Stimulated activated CD4-positive, alpha-beta T cell treated with anti-CD3 and anti-CD28 coated beads, Interleukin-12 subunit alpha, Interleukin-12 subunit beta, amount 100 ng/mL, for 48 hours (primary cell): ENCODE measurements at places on chromosomes 12 and 14.
A peak's percentile ranks its signal among the peaks of the same experiment; 100 is the strongest.

DNA sequence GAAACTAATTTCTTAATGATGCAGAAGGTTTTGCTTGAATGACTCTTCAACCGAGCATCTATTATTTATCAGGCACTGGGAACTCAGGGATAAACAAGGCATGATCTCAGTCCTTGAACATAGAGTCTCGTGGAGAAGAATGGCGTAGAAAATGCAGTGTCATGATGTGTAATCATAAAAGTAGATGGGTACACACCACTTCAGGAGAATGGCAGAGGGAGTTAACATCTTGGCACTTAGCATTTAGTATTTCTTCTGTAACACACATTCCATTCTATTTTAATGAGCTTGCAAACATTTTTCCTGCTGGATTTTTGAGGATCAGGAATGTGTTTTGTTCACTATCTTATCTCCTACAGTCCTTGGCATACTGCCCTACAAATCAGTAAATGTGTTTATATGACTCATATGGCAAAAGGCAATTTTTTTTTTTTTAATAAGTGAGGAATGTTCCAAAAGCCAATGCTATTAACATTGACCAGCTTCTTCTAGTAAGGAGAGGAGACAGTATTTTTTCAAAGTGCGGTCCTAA lies 3.8 kb downstream of the TXNRD1 start:
- no peak for DNase-seq

DNA sequence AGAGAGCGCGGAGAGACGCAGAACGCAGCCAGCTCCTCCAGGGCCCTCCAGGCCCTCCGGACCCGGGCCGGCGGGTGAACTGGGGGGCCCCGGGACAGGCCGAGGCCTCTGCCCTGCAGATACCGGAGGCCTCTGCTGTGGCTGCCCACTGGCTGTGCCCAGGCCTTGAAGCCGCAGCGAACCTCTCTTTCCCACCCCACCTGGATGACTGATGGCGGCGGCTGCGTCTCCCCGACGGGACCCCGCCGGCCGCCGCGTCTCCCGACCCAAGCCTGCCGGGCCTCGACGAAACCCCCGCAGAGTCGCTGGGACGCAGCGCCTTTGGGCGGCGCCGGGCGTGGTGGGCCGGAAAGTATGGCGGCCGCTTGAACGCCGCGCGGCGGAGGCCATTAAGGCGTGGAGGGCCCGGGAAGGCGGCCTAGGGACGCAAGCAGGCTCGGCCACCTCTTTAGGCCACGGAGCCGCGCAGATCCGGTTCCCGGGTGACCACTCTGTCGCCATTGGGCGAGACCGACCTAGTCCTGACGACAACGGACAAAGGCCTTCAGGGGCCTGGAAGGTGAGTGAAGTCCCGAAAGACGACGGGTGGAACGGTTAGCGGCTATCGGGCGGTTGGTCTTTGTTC lies 8.4 kb upstream of the ERGIC2 start:
- DNase-seq: no peak

DNA sequence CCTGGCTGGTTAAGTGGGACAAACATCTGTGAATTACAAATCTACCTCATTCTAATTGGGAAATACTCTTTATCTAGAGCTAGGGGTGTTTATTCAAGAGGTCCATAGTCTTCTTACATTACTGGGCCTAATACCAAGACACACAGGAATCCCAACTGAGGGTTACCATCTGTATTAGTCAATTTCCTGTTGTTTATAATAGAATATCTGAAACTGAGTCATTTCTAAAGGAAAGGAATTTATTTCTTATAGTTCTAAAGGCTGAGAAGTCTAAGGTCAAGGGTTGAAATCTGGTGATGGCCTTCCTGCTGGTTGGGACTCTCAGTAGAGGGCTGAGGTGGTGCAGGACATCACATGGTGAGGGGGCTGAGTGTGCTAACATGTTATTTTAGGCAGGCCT lies 36.0 kb downstream of the RTRAF start:
- DNase-seq: no peak

DNA sequence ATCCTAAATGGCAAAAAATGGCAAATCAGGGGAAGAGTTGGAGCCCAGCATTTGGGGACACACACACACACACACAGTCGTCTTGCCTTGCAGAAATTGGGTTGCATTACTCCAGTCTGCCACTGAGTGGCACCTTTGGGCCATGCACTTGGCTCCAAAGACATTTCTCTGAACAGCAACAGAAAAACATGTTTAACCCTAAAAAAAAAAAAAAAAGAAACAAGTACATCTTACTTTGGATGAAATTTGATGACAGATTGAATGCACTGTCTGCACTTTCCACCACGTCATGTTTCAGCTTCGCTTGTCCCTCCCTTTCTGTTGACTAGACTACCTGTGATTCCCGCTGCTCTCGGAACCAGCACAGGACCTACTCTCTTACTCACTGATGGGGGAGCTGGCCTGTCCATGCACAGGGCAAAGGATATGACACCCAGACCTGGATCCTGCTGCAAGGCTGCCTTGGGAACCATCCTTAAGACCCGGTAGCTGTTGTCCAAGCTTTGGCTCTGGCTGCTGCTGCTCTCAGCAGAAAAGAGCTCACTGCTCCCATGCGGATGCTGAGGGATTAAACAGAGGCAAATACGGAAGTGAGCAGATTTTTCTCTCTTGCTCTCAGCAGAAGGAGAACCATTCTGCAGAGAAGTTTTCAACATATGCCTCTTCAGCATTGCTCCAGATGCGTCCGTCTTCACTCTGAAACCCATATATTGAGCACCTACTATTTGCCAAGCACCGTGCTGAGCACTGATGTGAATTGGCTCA lies 376.8 kb downstream of the DPF3 start:
- no peak for DNase-seq

DNA sequence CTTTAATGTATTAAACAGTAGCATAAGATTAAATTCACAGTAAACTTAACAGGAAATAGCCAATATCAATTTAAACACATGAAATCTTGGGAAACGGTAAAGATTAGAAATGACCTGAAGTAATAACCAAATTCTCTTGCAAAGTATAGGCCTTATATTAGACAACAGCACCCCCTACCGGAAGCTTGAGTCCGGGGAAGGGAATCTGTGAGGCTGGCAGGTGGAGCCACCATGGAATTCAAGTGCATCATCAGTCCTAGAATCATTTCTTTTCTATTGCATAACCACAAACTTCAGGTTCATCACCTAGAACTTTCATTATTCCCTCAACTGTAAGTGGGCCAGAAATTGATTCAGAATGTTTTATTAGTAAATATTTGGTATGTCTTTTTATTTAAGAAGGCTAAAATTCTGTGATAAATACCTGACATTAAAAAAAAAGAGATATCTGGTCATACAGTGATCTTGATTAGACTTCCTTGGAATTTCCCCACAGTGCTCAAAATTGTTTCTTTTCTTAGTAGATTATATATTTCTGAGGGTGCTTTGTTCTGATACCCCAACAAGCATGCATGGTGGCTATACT lies 48.6 kb downstream of the AP5M1 start:
- peak; percentile 44 for DNase-seq

GRCh38 chr12:51980051-51980808 lies 26.5 kb upstream of the TAMALIN start:
- DNase-seq: peak; percentile 45

GRCh38 chr12:60035835-60036234 lies 440.0 kb downstream of the SLC16A7 start:
- no peak for DNase-seq

GRCh38 chr14:57391517-57392195 lies 1.3 kb downstream of the NAA30 start:
- no peak for DNase-seq

GRCh38 chr12:111773801-111774551 lies 7.2 kb downstream of the ALDH2 start:
- DNase-seq: no peak

DNA sequence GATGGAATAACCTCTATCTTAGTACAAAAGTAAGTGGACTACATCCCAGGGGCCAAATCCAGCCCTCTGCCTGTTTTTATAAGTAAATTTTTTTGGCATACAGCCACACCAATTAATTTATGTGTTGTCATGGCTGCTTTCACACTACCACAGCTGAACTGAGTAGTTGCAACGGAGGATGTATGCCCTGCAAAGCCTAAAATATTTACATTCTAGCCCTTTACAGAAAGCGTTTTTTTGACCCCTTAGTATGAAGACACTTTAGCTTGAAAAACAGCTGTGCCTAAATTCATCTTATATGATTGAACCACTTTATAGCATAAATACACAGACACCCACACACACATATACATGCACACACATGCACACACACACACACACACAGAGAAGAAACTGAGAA lies 501.6 kb downstream of the EGLN3 start:
- DNase-seq: no peak

GRCh38 chr12:17035372-17035771 lies 429.4 kb upstream of the LMO3 start:
- no peak for DNase-seq

GRCh38 chr12:111298582-111299436 lies 70.1 kb downstream of the PHETA1 start:
- peak; percentile 32 for DNase-seq

- no peak for DNase-seq
These were observed 64.1 kb upstream of the OTX2 start for GRCh38 chr14:56874375-56874774.
